AML-193 (cell line): ENCODE measurements at places on chromosomes 3 and 15.
A peak's percentile ranks its signal among the peaks of the same experiment; 100 is the strongest.

DNA sequence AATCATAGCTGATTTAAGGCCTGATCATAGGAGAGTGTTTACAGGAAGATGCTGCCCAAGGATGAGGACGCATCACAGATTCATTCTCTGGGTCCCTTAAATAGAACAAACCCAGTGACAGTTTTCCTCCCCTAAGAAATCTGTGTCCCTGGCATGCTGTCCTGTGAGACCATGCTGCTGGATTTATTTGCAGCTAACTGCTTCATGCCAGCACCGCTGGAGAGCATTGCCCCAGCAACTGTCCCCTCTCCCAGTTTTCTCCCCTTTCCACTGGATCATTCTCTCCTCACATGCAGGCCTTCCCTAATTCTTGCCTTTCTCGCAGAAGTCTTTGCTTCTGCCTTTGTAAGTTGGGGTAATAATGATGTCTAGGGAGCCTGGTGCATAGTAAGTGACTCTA is 29.3 kb upstream of the DCP1A start:
- DNase-seq: no peak

DNA sequence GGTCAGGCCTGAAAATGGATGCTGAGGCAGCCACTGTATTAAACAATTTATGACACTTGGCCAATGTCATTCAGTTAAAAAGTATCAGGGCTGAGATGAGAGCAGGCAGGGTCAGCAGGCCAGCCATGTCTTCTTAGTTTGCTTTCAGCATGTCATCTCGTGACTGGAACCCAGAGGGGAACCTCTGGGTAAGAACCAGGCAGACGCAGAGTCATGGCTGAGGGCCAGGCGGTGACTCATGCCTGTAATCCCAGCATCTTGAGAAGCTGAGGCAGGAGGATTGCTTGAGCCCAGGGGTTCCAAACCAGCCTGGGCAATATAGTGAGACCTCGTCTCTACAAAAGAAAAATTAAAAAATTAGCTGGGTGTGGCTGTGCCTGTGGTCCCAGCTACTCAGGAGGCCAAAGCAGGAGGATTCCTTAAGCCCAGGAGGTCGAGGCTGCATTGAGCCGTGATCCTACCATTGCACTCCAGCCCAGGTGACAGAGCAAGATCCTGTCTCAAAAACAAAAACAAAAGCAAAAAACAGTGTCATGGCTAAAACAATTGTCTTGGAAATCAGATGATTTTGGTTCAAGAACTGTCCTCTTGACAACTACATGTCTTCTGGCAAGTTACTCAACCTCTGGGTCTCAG is 11.7 kb downstream of the BCL2L10 start:
- peak; percentile 23 for DNase-seq

- no peak for DNase-seq
These were observed 1488.1 kb downstream of the OTOL1 start for GRCh38 chr3:162984746-162985145.

GRCh38 chr15:44243141-44243540 is 45.4 kb upstream of the GOLM2 start:
- DNase-seq: no peak

GRCh38 chr3:188080091-188080490 is 73.9 kb upstream of the LPP start:
- DNase-seq: no peak

GRCh38 chr3:101253396-101253795 is 67.0 kb downstream of the IMPG2 start:
- DNase-seq: no peak

DNA sequence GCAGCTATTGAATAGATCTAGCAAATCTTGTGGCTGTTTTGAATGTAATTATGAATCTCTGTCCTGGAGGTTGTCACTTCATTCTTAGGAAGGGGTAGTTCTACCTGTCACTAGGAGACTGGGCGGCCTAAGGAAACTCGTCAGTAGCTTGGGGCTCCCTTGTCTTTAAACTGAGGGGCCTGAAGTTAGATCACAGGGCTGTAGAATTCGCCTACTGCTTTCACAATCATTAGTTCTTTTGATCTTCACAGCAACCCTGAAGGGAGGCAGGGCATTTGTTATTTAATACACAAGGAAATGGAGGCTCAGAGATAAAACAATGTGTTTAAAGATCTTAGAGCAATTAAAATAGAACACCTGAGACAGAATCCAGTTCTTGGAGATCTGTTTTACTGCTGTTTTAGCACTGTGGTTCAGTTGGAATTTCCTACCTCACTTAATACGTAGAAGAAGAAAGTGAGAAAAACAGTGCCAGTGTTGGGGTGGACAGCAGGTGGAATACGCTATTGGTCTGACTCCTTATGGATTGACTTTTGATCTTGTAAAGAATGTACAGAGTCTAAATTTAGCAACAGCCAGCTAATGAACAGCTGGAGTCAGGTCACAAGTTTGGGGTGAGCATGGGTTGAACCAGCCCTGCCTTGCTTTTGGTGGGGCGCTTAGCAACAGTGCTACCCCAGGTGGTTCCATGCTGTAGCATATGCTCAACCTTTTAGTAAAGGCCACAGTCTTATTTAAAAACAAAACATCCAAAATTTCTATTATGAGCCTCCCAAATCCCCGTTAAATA is 71.4 kb upstream of the BHLHE40 start:
- no peak for DNase-seq

GRCh38 chr3:195570344-195570743 is 13.4 kb downstream of the APOD start:
- no peak for DNase-seq

DNA sequence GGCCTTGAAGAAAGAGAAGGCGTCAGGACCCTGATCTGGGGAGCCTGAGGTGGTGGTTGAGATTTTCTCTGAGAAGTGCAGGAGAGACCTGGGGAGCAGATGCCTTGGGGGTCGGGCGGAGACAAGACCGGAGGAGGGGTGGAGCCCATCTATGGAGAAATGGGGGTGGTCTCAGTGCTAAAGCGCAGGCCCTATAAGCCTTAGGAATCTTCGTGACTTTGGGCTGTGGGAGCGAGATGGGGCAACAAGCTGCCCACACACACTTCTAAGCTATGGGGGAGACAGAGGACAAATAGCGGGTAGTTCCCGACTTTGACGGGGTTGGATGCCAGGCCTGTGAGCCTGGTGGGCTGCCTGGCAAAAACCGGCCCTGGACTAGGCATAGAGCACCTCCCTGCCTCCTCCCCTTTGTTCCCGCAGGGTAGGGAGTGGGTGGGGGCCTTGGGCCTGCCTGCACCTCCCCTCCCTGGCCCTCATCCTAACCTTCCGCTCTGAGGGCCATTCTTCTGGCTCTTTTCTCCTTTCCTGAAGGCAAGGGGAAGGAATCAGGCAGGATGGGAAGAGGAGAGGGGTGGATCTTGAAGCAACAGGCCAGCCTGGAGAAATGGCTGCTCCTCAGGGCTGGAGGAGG is 880 bp downstream of the NISCH start:
- no peak for DNase-seq

- no peak for DNase-seq
These were observed 43.8 kb downstream of the SPSB4 start for GRCh38 chr3:141094790-141095545.

GRCh38 chr3:117898722-117899522 is 1135.7 kb downstream of the IGSF11 start:
- DNase-seq: peak; percentile 37

DNA sequence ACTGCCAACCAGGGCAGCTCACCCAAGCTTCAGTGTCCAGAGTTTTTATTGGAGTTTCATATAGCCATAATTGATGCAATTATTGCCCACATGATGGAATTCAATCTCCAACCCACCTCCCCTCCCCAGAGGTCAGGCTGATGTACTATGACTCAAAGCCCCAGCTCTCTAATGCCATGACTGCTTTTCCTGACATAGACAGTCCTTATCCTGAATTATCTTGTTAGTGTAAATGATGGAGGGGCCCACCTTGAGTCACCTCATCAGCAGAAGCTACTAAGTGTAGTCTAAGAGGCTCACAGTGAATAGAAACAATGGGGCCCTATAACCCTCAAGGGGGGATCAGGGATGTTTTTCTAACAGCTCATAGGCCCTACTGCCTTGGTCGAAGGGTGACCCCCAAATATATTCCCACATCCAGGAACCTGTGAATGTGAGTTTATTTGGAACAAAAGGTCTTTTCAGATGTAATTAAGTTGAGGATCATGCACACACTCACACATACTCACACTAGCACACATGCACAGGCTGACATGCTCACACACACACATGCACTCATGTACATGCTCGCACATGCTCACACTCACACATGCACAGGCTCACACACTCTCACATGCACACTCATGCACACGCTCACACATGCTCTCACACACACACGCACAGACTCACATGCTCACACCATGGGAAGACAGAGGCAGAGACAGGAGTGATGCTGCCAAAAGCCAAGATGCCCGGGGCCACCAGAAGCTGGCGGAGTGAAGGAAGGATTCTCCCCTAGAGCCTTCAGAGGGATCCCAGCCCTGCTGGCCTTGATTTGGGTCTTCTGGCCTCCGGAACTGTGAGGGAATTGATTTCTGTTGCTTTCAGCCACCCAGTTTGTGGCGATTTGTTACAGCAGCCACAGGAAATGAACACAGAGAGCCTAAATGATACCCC is 131.2 kb upstream of the SMAD3 start:
- no peak for DNase-seq

- no peak for DNase-seq
These were observed 43.2 kb downstream of the LDHAL6B start for GRCh38 chr15:59249816-59250215.

DNA sequence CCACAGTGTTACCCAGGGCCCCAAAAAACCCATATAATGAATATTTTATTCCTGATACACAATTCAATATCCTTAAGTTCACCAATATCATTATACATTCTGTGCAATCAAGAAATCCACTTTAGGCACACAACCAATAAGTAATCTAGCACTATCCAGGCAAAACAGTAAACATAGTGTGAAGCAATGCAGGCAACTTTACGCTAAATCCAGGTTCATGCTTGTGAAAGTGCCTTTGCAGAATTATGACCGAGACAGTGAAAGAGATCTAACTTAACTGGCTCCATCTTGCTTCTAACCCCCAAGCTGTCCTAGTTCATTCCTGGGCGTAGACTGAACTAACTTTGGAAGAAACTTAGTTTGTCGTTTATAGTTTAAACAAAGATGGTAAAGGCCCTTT is 34.2 kb upstream of the INO80 start:
- DNase-seq: no peak

DNA sequence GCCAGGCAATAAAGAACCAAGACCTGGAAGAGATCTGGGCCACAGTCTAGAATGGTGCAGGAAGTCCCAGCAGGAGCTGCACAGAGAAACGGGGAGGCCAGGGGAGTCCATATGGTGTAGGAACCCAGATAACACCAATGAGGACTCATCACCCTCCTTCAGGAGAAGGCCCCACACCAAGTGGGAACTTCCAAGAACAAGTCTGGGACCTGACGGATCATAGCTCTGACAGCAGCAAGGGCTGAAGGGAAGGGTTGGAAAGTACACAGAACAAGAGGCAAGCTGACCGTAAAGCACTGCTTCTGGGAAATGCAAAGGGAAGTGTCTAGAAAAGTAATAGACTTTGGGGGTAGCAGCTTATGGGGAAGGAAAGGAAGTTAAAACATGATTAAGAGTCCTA is 34.5 kb downstream of the ANO10 start:
- DNase-seq: no peak

- no peak for DNase-seq
These were observed 244.4 kb upstream of the GOLGA6L4 start for GRCh38 chr15:83991163-83991562.

DNA sequence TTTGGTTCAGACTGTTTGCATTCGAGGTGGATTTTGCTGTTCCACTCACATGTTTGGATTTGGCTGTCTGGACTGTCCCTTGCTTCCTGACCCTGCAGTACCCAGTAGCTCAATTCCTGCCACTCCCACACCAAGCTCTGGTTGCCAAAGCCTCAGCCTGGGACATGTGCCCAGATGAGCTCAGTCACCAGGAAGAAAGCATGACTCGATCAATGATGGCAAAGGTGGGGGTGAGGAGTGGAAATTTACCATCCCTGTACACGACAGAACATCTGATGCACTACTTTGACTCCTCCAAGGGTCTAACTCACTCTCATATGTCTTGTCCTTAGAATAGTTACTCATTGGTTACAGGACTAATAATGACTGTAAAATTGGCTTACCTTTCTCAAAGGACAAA is 45.2 kb downstream of the ZNF385D start:
- DNase-seq: no peak

GRCh38 chr3:126394179-126394976 is at the start of gene CFAP100:
CFAP100 (plus strand) TSS chr3:126394909; CDS start chr3:126396001, 1,092 bp downstream.
- DNase-seq: no peak

GRCh38 chr3:16090024-16090423 is 84.5 kb upstream of the GALNT15 start:
- DNase-seq: no peak

DNA sequence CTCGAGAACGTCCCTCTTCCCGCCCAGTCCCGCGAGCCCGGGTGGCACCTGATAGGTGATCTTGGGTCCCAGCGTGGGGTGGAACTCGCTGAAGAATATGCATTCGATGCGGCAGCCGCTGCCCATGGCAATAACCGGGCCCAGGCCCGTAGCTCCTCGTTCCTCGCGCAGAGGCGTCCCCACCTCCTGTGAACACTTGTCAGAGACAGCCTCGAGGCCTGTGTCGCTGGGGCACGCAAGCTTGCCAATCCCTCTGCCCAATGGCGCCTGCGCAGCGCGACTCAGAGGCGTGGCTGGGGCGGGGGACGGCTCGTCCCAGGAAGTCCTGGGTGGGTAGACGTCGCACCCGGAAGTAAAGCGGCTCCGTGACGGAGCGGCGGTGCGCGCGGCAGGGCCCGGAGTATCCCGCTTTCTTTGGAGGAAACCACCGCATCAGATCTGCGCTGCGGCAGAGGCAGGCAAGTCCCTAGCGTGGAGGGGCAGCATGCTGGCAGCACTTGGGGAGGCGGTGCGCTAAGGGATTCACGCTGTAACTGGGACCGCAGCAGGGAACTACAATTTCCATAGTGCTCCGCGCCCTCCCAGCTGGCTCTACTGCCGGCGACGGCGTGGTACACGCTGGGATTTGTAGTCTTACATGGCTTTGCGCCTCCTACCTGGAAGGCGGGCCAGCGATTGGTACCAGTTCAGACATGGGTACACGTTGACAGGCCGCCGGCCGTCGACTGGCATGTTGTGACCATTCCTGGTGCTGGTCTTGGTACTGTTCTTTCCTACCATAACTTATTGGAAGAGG is at the start of the genes CYB561D2 and NPRL2:
Gene CYB561D2, plus strand, starts transcription at position 336 of the 796 bp plus-strand sequence. CDS start 572 bp downstream, outside the sequence.
Gene NPRL2, minus strand, starts transcription at position 249 of the 796 bp plus-strand sequence. Its CDS starts 123 bp downstream, at position 126.
- DNase-seq: peak; percentile 98
